Osteocyte (in vitro differentiated cells): ENCODE measurements at places on chromosomes 16 and 17. TPM values are rescaled to one million over a fixed set of nuclear protein-coding genes. Genes with fewer than 3 reads are reported as not detected.

ADGRG1 gene
- 4.6 and 4.8 TPM in 2 replicates for total RNA-seq

WFDC1 gene
- 0.24 TPM in 2 replicates for total RNA-seq

MYOCD gene
- 13.7 and 17.0 TPM in 2 replicates for total RNA-seq

CHST5 gene
- total RNA-seq = 0.27 TPM in 1 of 2 replicates, not detected in the other

FZD2 gene
- total RNA-seq = 203 and 207 TPM in 2 replicates

BAHCC1 gene
- 55.7 and 57.0 TPM in 2 replicates for total RNA-seq

ORMDL3 gene
- total RNA-seq = 59.4 and 60.5 TPM in 2 replicates

NAGS gene
- 0.29 and 0.78 TPM in 2 replicates for total RNA-seq

CMTM3 gene
- total RNA-seq = 96.3 and 104 TPM in 2 replicates

RNF167 gene
- total RNA-seq = 105 and 115 TPM in 2 replicates

GFAP gene
- total RNA-seq = not detected in 2 replicates

MYLK3 gene
- 0.24 and 0.42 TPM in 2 replicates for total RNA-seq

ZNF500 gene
- total RNA-seq = 22.8 and 23.5 TPM in 2 replicates

TAOK1 gene
- 79.7 and 81.1 TPM in 2 replicates for total RNA-seq

SHISA9 gene
- total RNA-seq = 0.05 TPM in 1 of 2 replicates, not detected in the other

IRX5 gene
- total RNA-seq = 3.6 and 4.3 TPM in 2 replicates

FBXW10B gene
- total RNA-seq = 0.40 TPM in 1 of 2 replicates, not detected in the other

KCNAB3 gene
- total RNA-seq = 2.6 and 3.7 TPM in 2 replicates

EVPLL gene
- total RNA-seq = not detected in 2 replicates

KRT40 gene
- total RNA-seq = not detected in 2 replicates

PRCD gene
- total RNA-seq = 1.3 and 1.4 TPM in 2 replicates

ERAL1 gene
- 38.3 and 38.5 TPM in 2 replicates for total RNA-seq

WWP2 gene
- 36.2 and 38.2 TPM in 2 replicates for total RNA-seq

UNKL gene
- 28.4 and 34.4 TPM in 2 replicates for total RNA-seq

NTN1 gene
- total RNA-seq = 19.9 and 21.4 TPM in 2 replicates

RAB11FIP4 gene
- 0.99 and 1.0 TPM in 2 replicates for total RNA-seq

SULT1A2 gene
- 0.51 TPM in 1 of 2 replicates, not detected in the other for total RNA-seq

KRTAP3-1 gene
- not detected in 2 replicates for total RNA-seq

KRT12 gene
- total RNA-seq = not detected in 2 replicates

G6PC1 gene
- total RNA-seq = not detected in 2 replicates

PERCC1 gene
- not detected in 2 replicates for total RNA-seq

ZFP90 gene
- total RNA-seq = 34.8 and 36.3 TPM in 2 replicates

EFTUD2 gene
- 95.6 and 102 TPM in 2 replicates for total RNA-seq

TEKT5 gene
- total RNA-seq = 0.50 TPM in 1 of 2 replicates, not detected in the other

TRIM72 gene
- total RNA-seq = not detected in 2 replicates

CCDC182 gene
- total RNA-seq = not detected in 2 replicates

IGSF6 gene
- total RNA-seq = not detected in 2 replicates

COL1A1 gene
- total RNA-seq = 25,918 and 28,023 TPM in 2 replicates

MSLN gene
- total RNA-seq = 0.19 and 0.21 TPM in 2 replicates

GPT2 gene
- 30.5 and 35.0 TPM in 2 replicates for total RNA-seq

KRTAP1-1 gene
- not detected in 2 replicates for total RNA-seq

RASD1 gene
- total RNA-seq = 1.2 and 1.6 TPM in 2 replicates

USB1 gene
- 43.4 and 45.5 TPM in 2 replicates for total RNA-seq

HS3ST6 gene
- not detected in 2 replicates for total RNA-seq

STH gene
- not detected in 2 replicates for total RNA-seq

DGKE gene
- total RNA-seq = 6.6 and 7.1 TPM in 2 replicates

QRICH2 gene
- 6.3 and 7.3 TPM in 2 replicates for total RNA-seq
